ENCODE measurements at places on chromosomes 5 and 9.

DNA sequence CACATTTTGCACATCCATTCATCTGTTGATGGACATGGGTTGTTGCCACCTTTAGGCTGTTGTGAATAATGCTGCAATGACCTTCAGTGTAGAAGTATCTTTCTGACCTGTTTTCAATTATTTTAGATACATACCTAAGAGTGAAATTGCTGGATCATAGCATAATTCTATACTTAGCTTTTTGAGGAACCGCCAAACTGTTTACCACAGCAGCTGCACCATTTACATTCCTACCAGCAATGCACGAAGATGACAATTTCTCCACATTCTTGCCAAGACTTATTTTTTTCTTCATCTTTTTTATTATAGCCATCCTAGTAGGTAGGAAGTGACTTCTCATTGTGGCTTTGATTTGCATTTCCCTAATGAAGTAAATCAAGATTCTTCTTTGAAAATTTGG is 36.5 kb upstream of the ASTN2 start:
- no peak for DNase-seq

DNA sequence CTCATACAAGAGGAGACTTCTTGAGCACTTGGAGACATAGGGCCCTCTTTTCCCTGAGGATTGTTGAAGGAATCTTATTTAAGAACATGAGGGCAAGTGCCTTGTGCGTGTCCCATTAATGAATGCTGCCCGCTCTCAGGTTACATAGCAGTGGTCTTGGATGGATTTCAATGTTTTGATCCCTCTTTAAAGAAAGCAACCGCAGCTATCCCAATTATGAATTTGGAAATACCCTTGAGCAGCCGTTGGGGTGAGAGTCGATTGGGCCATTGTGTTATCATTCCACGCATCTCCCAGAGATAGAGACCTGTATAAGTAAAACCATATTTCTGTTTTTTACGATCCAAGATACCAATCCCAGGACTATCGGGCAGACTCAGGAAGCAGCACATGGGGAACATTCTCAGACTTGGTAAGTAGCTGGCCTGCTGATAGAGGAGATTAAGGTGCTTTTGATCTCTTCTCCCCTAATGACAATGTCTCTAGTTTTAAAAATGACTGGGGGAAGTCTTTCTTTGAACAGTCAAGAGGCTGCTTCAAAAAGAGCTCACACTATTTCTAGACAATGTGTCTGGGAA is 145.3 kb downstream of the MACROH2A1 start:
- DNase-seq: no peak

DNA sequence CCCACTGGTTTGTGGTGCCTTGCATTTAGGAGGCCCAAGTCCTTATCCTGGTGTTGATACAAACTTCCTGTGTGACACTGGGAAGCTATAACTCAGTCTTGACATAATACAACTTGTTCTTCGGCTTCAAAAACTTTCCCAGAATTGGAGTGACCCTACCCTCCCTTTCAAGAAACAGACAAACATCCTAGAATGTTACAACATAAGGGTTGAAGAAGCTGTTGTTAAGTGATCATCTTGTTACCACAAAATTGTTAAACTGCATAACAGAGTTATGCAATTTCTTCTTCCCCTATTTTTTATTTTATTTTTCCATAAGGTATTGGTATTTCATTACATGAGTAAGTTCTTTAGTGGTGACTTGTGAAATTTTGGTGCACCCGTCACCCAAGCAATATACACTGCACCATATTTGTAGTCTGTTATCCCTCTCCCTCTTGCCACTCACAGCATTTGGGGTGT is 21.3 kb downstream of the TLR4 start:
- DNase-seq: no peak

- DNase-seq: no peak
Measured at GRCh38 chr5:142911170-142911569, 141.0 kb downstream of the ARHGAP26 start.

DNA sequence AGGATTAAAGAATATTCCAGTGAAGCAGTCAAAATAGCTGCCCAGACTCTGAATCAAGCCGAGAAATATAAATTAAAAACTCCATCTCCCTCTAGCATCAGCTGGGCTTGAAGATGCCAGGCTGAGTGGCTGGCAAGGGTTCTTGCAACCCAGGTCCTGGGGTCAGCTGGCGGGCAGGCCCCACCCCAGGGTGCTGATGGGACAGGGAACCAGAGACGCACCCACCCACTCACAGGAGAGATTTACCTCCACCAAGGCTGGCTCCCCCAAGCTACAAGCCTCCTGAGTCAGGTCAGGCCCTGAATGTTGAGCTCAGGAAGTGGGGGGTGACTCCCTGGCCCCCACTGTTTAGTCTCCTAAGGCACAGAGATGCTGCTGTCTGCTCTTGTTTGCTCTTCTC is 83.9 kb upstream of the HSPA9 start:
- DNase-seq: no peak

All from NCI-H1048 (cell line).